ENCODE measurements at places on chromosomes 16 and 17.

- no peak for DNase-seq
These were observed 514.4 kb downstream of the XYLT1 start for GRCh38 chr16:16956376-16956775.

DNA sequence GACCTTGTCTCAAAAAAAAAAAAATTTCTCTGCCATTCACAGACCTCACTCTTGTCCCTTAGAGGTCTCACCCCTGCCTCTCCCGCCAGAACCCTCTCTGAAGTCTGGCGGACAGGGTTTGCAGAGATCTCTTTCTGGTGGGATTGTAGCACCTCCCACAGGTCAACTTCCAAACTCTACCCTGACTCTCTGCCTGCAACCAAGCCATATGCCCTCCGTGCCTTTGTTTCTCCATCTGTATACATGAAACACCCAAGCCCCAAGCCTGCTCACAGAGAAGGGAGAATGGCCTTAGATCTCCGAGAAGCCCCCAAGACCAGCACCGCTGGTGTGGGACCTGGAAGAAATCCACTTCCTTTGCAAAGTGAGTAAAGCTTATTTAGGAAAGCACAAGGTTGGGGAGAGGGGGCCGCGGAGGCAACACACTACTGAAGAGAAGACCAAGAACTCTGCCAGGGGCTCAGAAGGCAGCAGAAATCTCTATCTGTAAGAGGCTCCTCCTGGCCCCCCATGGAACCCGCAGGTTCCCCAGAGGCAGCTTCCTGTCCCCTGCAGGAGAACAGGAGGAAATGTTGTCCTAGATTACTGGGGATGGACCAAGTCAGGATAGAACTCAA is 219.9 kb downstream of the C16orf78 start:
- no peak for DNase-seq

DNA sequence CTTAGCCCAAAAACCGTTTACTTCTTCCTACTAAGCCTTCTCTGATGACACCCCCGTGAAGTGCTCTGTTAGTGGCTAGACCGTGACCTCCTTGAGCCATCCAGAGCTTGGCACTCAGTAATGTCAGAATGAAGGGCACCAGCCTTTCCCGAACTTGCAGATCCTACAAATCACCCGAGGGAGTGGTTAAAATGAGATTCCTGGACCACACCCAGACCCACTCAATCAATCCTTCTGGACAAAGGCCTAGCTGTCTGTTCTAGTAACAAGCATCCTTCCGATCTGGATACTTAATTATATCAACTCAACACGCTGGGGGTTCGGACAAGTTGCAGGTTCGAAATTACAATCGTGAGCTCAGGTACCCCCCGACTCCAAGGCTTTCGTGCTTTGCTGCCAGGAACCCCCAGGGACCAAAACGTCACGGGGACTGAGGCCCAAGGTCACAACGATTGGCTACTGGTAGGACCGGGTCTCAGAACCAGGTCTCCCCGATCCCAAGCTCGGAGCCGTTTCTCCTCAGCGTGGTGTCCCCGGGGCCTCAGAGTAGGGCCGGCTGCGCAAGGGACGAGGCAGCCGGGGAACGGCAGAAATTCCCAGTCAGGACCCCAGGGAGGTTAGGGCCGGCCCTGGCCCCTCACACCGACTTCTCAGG is 527 bp downstream of the CIAPIN1 start:
- no peak for DNase-seq

DNA sequence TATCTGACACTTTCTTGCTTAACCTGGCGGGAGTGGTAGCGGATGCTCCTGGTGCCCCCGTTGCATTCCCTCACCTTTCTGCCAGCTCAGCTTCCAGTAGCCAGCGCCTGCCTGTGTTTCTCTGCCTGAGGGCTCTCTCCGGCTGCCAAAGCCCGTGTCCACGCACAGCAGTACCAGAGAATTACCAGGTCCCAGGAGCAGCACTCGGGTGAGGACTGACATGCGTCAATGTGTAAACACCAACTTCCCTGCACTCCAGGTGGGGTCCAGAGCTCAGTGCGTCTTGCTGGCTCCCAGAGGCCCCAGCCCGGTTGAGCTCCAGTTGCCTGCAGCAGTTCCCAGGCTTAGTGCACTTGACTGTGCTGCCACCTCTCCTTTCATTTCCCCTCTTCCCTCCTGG is 54.8 kb downstream of the CDH13 start:
- no peak for DNase-seq

DNA sequence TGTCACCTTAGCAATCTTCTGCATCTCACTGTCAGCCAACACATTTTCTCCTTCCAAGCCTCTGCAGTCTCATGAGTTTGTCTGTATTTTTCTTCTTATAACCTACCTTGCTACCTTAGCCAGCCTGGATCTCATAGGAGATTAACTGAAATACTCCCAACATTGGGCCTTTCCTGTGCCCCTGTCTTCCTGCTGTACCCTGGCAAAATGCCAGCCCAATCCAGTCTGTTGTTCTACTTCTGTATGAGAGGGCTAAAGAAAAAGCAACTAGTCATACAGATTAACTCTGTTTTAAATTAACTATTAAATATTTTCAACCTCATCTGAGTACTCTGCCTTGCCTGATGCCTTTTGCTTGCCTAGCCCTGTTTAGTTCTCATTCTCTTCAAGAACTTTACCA is 18.4 kb downstream of the GOSR1 start:
- DNase-seq = no peak

DNA sequence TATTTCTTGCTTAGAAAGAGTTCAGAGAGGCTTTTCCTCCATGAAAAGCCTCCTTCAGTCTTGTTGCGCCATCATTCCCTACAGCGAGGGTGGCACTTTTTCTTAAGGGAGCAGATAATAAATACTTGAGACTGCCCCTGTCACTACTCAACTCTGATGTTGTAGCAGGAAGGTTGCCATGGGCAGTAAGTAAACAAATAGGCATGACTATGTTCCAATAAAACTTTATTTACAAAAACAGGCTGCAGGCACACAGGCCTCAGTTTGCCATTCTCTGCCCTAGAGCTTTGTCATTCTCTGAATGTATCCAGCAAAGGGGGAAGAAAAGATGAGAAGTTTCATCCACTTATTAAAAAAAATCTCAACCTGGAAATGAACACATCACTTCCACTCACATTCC is 60.4 kb downstream of the MYOCD start:
- no peak for DNase-seq

- no peak for DNase-seq
These were observed 4.5 kb downstream of the HOXB9 start for GRCh38 chr17:48621410-48622392.

GRCh38 chr17:59219992-59220327 is 351 bp upstream of the GDPD1 start:
- DNase-seq = no peak

- peak; percentile 92 for DNase-seq
These were observed at the start of gene WSB1 for GRCh38 chr17:27293898-27294688. Gene WSB1 (plus strand): TSS chr17:27294114. CDS start chr17:27294396, 282 bp downstream.

GRCh38 chr17:38697061-38697820 is 7.8 kb upstream of the MLLT6 start:
- DNase-seq = no peak

- DNase-seq = no peak
These were observed 2.2 kb downstream of the CEP295NL start for GRCh38 chr17:78900816-78901215.

DNA sequence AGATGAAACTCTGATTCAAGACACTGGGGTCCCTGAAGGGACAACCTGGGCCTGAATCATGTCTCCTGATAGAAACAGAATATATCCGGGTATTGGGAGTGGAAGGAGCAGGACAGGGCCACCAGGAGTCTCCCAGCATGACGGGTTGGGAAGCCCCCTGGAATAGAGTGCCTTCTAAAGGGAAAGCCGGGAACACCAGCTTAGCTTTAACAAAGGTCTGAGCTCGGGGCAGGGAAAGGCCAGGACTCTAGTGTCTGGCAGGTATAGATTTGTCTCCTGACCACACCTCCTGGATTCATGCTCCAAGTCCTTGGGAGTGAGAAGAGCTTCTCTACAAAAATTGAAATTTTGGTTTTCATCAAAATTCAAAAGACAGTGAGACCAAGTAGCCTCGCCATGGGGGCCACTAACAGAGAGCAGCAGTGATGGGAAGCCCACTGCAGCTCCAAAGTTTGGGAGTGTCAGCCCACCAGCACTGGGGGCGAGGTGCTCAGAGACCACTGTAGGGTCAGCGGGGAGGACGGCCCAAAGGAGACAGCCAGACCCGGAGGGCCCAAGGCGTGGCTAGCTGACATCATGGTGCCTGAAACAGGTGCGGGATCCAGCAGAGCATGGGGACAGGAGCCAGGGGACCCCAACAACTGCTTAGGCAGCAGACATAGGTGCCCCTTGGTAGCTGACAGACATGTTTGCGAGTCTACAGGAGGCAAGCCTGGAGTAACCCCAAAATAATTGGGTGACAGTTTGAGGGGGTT is 81.0 kb downstream of the C16orf78 start:
- DNase-seq = no peak

- no peak for DNase-seq
These were observed 1.1 kb downstream of the NSRP1 start for GRCh38 chr17:30117675-30118081.

GRCh38 chr16:12587646-12588277 is 215.9 kb downstream of the CPPED1 start:
- no peak for DNase-seq

DNA sequence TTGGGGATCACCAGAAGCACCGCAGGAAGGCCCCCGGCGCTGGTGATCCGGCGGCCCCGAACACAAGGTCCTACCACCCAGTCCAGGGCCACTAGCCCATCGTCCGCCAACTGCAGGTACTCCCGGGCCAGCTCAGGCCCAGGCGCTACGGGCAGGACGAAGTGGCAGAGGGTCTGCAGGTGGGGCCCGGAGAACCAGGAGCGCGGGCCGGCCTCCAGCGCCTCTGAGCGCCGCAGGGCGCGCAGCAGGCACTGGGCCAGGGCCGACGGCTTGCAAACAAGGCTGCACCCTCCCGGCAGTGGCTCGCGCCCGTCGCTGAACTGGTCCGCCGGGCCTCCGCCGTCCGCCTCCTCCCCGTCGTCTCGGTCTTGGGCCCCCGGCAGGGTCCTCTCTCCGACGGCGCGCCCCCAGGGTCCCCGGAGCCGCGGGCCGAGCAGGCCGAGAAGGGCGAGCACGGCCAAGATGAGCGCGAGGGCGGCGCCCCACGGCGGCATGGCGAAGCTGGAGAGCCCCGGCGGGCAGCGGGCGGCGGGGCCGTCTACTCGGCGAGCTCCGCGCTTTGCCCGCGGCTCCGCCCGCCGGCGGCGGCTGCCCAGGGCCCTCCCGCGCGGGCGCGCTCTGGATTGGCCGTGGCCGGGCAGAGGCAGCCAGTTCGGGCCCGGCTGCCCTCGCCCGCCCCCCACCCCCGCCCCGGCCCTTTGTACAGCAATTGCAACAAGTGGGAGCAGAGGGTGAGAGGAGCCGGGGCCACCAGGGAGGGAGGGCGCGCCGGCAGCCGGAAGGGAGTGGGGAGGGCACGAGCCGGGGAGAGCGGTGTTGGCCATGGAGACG is at the start of gene ABHD15:
Gene ABHD15, minus strand, starts transcription at position 565 of the 831 bp plus-strand sequence. Its CDS starts 71 bp downstream, at position 494.
- DNase-seq = peak; percentile 37

- no peak for DNase-seq
These were observed 23.4 kb upstream of the ZFHX3 start for GRCh38 chr16:73071131-73071940.

GRCh38 chr16:2955779-2956578 is 8.1 kb upstream of the KREMEN2 start:
- DNase-seq = no peak

DNA sequence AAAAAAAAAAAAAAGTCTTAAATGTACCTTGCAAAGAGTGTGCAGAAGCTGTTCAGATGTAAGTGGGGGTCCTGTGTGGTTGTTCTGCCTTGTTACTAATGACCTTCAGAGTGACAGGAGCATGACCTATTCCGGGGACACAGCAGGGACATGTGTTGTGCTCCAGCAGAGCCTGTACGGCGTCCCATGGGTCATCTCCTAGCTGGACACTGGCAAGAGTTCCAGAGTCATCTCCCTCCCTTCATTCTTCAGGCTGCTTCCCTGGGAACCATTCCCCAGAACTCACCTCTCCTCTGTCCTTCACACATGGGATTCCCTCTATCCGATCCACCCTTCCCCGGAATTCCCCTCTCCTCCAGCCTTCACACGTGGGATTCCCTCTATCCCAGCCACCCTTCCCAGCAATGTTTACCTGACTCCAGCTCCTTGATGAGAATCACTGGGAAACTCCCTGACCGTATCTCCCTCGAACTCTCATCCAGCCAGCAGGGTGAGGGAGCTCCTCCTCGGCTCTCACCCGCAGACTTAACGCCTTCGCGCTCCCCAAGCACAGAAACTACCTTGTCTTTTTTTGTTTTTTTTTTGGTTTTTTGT is 85.8 kb downstream of the MRM3 start:
- DNase-seq = no peak

- DNase-seq = no peak
These were observed 51.5 kb downstream of the GTF3C1 start for GRCh38 chr16:27498031-27498825.

DNA sequence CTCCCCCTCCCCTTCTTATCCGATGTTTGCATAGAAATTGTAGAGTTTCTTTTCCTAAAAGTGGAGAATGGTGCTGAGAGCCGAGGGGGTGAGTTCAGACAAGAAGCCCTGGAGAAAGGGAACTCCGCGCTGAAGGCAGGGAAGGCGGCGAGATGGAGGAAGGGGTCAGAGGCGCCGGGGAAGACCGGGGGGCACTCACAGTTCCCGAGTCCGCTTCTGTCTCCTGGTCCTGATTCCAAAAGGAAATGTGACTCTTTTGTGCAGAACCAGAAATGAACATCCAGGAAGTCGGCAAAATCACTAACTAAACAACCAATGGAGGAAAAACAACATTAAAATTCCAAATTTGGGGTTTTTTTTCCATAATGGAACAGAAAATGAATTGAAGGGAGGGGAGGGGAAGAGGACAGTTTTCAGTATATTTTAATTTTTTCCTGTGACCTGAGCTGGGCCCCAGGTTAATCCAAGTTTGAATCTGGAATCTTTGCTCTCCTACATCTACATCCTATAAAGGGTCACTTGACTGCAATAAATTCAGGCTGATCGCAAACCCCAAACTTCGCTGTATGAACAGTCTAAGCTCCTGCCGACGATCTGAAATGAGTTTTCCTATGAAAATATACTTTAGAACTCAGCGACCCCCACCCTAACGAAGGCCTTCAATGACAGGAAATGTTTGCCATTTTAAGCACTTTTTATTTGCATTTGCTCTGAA is 252.3 kb downstream of the C16orf95 start:
- no peak for DNase-seq

DNA sequence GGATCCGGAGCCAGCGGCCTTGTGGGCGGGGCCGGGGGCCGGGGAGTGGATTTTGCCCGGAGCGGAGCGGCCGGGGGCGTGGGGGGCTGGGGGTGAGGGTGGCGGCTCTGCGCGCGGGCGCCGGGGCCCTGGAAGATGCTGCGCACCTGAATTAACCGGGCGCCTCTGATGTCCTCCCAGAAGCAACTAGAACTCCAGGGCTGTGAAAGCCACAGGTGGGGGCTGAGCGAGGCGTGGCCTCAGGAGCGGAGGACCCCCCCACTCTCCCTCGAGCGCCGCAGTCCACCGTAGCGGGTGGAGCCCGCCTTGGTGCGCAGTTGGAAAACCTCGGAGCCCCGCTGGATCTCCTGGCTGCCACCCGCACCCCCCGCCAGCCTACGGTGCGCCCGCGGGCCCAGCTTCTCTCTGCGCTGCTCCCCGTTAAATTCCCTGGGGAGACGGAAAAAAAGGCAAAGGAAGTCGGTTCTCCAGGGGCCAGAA is 549 bp downstream of the SLC26A11 start:
- no peak for DNase-seq
